ENCODE measurements at places on chromosomes 12 and 14.

- no peak for DNase-seq
Measured at GRCh38 chr12:104680070-104680469, 223.3 kb downstream of the CHST11 start.

DNA sequence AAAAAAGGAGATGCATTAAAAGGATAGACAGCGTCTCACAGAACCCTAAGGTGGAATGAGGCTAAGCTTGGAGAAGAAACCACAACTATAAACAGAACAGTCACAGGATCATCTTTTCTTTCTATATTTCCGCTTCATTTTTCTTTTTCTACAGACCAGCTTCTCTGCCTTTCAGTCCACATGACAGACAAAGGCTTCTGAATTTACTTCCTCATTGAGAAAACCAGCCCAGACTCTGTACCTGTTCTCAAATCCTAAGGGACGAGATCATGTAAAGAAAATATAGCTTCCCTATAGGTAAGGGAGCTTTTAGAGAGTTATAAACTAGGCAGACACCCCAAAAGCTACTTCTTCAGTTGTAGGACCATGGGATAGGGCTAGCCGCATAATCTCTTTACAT lies 17.4 kb downstream of the SGPP1 start:
- DNase-seq = no peak

DNA sequence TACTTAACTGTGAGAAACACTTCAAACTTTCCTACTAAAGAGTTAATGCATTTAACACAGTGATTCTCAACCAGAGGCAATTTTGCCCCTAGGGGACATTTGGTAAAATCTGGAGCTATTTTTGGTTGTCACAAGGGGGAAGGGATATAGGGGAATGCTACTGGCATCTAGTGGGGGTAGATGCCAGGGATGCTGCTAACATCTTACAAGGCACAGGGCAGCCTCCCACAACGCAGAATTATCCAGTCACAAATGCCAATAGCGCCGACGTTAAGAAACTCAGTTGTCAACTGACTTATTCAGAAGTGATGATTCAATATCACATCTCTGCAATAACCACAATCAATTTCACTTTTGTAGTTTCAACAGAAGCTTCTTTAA lies 2.0 kb downstream of the EEA1 start:
- DNase-seq = no peak

- no peak for DNase-seq
Measured at GRCh38 chr12:69822201-69822860, 2.7 kb upstream of the MYRFL start.

DNA sequence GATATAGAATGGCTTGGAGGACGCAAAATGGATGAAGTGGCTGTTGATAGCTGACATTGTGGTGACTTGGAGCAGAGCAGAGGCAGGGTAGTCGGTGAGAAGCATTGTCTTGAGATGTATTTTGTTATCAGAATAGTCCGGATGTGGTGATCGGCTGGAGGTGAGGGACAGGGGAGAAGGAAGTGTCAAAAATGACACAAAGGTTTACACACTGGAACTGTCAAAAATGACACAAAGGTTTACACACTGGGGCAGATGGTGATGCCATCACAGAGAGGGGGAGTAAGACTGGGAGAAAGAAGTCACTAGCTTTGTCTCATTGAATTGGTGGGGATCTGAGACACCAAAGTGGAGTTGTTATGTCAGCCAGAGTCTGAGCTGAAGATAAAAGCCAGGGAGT lies 30.1 kb downstream of the CDKL1 start:
- DNase-seq = no peak

GRCh38 chr12:74235342-74235741 lies 302.3 kb upstream of the ATXN7L3B start:
- DNase-seq = no peak

- no peak for DNase-seq
Measured at GRCh38 chr12:100986595-100987547, 192.3 kb downstream of the ANO4 start.

GRCh38 chr12:116630762-116631161 lies 71.6 kb downstream of the MAP1LC3B2 start:
- DNase-seq = no peak

DNA sequence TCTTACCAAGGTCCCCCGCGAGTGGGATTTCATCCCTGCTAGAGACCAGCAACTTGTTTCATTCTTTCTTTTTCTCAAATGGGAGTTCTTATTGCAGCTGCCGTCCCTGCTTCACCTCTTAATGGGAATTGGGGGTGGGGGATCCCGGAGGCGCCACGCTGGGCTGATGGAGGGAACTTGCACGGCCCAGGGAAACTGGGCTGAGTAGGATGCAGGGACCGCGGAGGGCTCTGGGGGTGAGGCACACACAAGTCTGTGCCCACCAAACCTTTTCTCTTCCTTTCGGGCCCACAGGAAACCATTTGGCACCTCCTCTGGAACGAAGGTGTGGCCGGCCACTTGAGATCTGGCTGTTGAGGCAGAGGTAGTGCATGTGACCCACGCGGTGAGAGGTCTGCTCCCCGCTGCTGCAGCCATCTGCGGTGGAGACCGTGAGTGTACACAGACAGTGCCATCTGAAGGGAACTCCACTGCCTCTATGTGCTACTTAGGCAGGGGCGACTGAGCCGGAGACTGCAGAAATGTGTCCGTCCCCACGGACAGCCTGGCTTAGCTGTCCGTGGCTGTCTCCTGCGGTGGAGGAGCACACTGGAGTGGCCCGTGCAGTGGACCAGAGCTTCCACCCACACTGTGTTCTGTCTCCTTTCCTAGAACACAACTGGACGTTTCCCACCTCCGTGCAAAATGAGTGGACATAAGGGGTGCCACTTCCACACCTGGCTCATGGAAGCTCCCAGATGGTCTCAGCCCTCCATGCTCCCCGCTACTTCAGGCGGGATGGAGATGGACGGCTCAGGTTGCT lies 42.1 kb upstream of the TESC start:
- no peak for DNase-seq

DNA sequence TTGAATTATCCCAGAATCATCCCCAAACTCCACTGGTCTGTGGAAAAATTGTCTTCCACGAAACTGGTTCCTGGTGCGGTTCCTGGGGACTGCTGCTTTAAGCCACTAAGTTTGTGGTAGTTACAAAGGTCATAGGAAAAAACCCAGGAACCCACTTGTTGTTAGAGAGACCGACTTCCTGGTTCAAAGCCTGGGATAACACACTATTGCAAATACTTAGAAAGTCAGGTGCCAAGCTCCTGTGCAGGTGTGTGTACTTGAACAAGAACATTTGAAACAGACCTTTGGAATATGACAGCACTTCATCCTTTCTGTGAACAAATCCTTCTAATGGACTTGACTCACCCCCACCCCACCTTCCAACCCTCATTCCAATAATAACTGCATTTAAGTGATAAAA lies 519.6 kb downstream of the GLT1D1 start:
- DNase-seq = no peak

GRCh38 chr12:95411057-95411456 lies 62.9 kb upstream of the METAP2 start:
- DNase-seq = no peak

DNA sequence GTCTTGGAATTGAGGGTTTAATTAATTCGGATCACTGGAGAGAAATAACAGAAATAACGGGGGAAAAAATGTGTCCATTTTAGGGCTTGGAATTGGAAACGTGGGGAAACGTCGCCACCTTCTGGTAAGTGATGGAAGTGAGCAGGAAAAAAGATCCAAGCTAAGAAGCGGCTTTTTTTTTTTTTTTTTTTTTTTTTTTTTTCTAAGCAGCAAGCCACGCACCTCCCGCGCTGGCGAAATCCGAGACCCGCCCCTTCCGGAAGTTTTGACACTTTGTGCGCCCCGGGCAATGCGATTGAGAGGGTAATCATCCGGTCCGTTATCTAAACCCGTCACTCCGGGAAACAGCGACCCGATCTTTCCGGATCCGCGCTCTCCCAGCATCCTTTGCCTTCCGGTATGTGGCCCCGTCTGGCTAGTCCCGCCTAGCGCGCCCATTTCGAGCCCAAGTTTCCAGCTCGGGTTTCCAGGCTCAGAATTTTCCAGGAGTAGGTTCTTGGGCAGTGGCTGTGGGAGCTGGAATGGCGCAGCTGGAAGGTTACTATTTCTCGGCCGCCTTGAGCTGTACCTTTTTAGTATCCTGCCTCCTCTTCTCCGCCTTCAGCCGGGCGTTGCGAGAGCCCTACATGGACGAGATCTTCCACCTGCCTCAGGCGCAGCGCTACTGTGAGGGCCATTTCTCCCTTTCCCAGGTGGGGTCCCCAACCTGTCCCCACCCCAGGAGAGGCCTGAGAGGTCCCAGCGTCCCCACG lies at the start of gene ALG10:
ALG10 (plus strand) TSS at position 418 of the 752 bp plus-strand sequence; CDS start at position 522, 104 bp downstream.
- DNase-seq = peak; percentile 53

GRCh38 chr14:68932231-68932630 lies 46.9 kb downstream of the ACTN1 start:
- no peak for DNase-seq

GRCh38 chr14:74865156-74865555 lies 10.8 kb downstream of the PROX2 start:
- DNase-seq = no peak

- DNase-seq = no peak
Measured at GRCh38 chr12:119593578-119594398, at the start of gene TMEM233. Gene TMEM233, plus strand, starts transcription at chr12:119593774. Its CDS starts 75 bp downstream, at chr12:119593849.

DNA sequence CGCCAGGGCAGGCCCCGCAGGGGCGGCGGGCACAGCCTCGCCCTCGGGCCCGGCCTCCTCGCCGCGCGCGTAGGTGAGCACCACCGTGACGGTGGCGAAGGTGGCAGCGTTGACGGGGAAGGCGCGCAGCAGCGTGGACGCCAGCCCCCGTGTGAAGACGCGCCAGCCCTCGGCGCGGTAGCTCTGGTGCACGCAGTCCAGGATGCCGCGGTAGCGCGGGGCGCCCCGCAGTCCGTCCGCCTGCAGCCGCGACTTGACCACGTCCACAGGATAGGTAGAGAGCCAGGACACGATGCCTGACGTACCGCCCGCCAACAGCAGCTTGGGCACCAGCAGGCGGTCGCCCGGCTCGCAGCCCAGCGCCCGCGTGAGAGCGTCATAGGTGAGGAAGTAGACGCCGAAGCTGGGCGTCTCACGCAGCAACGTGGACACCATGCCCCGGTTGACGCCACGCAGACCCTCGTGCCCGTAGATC lies 13.9 kb downstream of the SLC25A29 start:
- no peak for DNase-seq

DNA sequence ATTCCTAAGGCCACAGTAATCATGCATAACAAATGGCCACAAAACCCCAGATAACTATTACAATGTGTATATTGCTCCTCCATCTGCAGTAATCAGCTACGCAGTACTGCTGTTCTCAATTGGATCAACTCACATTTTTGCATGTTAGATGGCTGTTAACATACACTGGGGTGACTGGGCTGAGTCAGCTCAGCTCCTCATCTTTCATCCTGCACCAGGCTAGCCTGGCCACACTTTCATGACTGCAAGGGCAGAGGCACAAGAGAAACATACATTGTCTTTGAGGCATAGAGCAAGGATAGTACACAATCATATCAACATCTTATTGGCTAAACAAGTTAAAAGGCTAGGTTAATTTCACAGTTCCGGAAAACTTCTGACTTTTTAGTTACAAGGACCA lies 306.6 kb downstream of the SLC6A15 start:
- no peak for DNase-seq

DNA sequence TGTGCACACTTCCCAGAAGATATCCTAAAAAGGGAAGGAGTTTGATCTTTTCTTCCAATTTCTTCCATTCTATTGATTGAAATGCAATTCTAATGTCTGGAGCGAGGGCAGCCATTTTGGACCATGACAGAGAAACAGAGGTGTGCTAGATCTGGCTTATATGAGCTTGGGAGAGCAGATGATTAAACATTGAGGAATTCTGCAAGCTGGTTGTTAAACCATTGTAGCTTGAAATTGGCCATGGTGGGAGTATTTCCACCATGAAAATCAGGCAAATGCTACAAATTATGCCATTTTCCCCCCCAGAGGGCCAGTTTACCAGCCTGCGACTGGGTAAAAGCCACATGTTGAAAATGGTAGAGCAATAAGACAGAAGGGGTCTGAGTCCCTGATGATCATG lies 155.0 kb downstream of the PAWR start:
- no peak for DNase-seq

DNA sequence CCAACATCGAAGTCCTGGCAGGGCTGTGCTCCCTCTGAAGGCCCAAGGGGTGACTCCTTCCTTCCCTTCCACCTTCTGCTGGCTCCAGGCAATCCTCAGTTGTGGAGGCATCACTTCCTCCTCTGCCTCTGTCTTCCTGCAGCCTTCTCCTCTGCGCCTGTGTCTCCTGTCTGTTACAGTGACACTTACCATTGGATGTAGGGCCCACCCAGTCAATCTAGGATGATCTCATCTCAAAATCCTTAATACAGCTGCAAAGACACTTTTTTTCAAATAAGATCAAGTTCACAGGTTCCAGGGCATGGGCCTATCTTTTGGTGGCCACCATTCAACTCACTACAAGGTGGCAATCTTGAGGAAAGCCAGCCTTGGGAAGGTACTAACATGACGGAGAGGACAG lies 155.1 kb downstream of the ESRRB start:
- DNase-seq = no peak

- DNase-seq = no peak
Measured at GRCh38 chr12:132477017-132477702, 12.8 kb upstream of the FBRSL1 start.

DNA sequence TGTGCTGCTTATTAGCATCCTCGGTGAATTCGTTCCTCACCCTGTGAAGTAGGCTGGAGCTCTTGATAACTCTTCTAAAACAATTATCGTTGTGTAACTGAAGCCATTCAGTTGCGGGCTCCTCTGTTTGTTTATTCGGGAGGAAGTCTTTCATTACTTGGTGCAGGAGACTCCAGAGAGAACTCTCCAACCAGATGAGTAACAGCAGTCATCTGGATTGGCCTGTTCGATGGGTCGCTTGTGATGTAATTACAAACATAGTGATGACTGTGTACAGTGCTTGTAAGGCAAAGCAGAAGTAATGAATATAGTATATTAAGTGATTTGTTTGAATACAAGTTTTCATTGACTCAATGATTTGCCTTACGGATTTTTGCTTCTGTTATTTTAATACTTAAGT lies 10.9 kb downstream of the ATP6V0A2 start:
- no peak for DNase-seq

GRCh38 chr14:41570415-41571155 lies 36.1 kb upstream of the LRFN5 start:
- no peak for DNase-seq

DNA sequence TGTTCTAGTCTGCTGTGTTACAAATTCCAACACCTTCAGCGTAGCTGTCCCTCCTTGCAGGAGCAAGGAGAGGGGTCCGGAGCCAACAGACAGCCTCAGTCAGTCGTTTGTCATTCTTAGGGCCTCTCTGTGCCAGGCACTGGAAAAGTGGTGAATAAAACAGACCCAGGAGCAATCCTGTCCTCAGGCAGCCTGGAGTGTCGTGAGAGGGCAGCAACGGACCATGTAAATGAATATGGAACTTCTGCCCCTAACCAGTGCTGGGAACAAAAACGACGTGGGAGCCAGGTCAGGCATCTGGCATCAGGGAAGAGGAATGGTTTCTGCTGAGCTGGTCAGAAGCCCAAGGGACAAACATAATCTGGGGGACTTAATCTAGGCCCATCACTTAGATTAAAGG lies 64.8 kb upstream of the PSMC1 start:
- DNase-seq = no peak

GRCh38 chr12:77153706-77154105 lies 88.3 kb upstream of the E2F7 start:
- DNase-seq = no peak
